Stimulated activated CD8-positive, alpha-beta memory T cell treated with anti-CD3 and anti-CD28 coated beads, Interleukin-15, amount 100 ng/mL, for 4 hours (primary cell): ENCODE measurements at places on chromosomes 1 and 21.

- DNase-seq, result no peak
Observed at GRCh38 chr1:177024623-177025022, 139.9 kb downstream of the ASTN1 start.

- no peak for DNase-seq
Observed at GRCh38 chr1:35644204-35644603, 2.9 kb upstream of the PSMB2 start.

DNA sequence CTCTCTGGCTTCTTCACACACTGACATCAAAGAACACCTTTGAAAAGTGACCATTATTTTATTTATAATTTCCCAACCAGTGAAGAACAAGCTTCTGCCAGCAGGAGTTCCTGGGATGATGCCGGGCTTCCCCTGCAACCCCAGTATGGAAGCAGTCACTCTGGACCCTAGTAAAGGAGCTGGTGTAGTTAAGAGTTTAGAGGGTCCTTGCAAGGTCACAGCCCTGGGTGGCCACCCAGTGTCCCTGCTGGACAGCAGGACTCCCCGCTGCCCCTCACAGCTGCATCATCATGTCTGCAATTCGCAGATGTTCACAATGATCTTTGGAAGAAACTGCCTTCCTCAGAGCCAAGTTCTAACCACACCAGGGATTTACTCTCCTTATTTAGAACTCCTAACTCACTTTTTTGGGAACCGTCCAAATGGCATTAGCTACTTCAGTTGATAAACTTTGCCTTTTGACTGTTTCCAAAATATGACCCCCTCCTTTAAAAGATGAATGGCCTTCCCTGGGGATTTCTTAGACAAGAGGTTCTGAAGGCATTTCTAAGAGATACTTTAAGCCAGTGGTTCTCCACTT is 90.6 kb downstream of the HIVEP3 start:
- no peak for DNase-seq

DNA sequence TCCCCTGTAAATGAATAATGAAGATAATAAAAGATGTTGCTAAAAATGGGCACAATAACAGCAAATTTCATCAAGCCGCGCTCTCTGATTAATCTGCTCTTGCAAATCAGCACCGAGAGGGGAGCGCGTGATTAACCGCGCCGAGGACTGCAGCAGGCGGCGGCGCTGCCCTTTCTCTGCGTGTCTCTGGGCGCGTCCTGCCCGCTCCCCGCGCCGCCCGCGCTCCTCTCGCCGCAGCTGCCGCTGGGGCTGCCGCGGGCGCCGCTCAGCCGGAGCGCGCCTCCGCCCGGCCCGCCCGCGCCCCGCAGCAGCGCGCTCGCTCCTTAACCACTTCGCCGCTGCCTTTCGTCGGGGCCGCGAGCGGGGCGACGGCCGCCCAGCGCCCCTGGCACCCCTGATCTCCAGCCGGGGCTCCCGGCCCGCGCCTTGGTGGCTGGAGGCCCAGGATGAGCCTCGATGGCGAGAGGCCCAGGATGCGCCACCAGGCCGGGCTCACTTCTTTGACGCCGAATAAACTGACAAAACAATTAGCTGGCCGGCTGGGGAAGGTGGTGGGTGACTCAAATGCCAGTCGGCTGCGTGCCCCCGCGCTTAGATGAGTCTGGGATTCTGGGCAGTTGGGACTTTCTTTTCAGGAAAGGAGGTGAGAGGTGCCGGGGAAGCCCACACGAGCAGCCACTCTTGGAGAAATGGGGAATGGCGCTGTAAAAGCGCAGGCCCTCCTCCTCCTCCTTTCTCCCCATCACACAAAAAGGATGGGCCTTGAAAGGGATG is 221.4 kb upstream of the PKN2 start:
- DNase-seq, result no peak

- DNase-seq, result no peak
Observed at GRCh38 chr1:18288722-18289121, 181.1 kb downstream of the IGSF21 start.

DNA sequence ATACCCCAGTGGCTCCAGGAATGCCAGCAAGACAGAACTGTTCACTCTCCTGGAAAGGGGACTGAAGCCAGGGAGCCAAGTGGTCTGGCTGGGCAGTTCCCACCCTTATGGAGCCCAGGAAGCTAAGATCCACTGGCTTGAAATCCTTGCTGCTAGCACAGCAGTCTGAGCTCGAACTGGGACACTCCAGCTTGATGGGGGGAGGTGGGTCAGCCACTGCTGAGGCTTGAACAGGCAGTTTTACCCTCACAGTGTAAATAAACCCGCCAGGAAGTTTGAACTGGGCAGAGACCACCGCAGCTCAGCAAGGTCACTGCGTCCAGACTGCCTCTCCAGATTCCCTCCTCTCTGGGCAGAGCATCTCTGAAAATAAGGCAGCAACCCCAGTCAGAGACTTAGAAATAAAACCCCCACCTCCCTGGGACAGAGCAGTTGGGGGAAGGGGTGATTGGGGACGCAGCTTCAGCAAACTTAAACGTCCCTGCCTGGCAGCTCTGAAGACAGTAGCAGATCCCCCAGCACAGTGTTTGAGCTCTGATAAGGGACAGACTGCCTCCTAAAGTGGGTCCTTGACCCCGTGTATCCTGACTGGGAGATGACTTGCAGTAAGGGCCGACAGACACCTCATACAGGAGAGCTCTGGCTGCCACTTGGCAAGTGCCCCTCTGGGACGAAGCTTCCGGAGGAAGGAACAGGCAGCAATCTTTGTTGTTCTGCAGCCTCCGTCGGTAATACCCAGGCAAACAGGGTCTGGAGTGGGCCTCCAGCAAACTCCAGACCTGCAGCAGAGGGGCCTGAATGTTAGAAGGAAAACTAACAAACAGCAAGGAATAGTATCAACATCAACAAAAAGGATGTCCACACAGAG is 568.4 kb downstream of the PLA2G4A start:
- DNase-seq, result no peak

DNA sequence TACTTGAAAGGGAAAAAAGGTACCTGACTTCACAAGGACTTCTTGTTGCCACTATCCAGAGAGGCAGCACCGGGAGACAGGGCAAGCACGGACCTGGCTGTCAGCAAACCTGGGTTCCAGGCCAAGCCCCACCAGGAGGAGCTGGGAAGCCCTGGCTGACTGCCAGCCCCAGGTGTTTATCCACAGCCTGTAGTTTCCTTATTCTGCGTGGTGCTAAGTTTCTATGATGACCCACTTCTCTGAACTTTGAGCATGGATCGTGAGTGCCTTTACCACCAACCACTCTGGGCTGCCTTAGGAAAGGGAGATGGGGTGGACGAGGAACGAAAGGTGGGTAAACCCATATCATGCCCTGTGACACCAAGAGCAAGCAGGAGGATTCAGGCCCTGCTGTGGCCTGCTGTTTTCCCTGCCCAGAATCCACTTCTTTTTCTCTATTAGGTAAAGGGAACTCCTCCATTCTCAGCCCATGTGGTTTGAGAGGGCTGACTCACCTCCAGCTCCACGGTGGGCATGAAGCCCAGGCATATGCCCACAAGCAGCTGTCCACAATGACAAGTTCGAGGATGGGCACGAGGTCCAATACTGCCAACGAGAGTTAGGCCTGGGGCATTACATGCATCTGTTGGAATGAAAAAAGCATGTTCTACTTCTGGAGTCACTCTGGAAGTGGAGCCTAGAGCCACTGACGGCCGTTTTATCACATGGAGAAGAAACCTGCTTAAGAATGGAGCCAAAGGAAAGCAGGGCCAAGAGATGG is 20.3 kb downstream of the TSPAN2 start:
- no peak for DNase-seq

DNA sequence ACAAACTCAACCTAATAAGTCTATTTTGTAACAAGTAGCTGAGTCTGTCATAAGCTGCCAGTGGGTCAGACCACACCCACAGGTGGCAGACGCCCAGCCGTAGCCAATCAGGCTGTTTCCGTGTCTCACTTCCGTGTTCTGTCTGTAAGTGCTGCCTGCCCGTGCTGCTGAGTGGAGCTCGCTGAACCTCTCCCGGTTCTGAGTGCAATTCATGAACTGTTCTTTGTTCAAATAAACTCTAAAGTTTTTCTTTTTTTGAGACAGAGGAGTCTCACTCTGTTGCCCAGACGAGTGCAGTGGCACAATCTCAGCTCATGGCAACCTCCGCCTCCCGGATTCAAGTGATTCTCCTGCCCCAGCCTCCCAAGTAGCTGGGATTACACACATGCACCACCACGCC is 25.1 kb downstream of the POFUT2 start:
- no peak for DNase-seq
